ENCODE measurements at places on chromosomes 16 and 17. TPM values are rescaled to one million over a fixed set of nuclear protein-coding genes. Genes with fewer than 3 reads are reported as not detected.

DNA sequence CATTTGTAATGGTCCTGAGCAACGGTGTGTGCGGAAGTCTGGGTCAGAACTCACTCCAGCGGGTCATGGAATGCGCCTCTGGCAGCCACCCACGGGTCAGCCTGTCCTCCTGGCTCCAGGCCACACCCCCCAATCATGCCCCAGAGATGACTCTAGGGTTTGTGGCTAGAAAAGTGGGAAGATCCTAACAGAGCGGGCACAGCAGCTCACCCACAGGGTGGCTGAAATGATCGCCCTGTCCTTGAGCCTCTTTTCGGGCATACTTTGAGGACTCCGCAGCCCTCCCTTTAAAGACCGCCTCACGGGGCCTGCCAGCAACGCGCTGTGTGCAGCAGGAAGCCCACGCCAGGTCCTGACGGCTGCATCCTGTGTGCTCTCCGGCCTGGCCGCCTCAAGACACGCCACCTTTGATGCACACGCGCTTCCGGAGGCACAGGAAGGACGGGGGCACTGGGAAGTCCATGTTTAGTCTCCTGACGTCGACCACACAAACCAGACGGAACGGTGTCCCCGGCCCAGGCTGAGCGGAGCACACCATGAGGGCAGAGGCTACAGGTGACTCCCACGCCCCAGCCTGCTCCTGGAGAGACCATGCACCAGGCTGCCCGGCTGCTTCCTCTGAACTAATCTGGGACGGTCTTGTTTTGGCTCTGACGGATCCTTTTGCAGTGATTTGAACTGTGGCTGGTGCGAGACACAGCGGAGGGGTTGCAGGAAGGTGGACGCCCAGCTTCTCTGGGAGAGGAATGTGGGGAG is 92.9 kb downstream of the TBC1D16 start:
- no peak for DNase-seq

ETV4 gene
- 0.41 TPM for total RNA-seq

CRLF3 gene
- total RNA-seq, result 14.1 TPM

DNA sequence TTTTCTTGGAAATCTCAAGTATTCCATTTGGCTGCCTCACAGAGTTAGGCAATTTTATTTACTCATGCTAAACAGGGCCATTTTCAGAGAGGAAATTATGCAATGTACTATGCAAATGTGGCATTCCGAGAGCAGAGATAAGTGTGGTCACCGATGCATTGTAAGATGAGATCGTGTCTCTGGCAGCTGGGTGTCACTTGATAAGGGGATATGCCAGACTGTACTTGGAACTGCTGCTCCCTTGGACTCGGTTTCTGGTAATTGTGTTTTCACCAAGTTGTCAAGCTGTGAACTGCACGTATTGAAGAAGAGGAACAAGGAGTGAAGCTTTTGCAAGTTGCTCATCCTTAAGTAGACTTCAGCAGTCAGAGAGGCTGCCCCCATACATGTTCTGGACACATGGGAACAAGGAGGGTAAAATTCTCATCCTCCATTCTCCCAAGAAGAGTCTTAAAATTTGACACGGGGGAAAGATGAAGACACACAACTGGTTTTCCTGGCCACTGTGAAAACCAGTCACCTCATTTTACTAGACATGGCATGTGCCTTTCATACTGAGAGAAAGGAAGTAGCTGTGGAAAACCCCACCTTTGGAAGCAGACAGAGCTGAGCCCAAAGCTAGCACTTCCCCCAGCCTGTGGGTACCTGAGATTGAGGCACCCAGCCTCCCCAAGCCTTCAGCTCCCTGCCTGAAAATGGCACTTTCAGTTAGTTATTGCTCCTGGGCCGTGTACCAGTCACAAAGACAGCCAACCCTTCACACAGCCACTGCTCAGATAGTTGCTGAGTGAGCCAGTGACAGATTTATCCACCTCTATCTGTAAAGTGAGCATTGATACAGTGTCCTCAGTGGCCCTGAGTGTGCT is 150.7 kb downstream of the SOCS1 start:
- peak; percentile 97 for DNase-seq

DNA sequence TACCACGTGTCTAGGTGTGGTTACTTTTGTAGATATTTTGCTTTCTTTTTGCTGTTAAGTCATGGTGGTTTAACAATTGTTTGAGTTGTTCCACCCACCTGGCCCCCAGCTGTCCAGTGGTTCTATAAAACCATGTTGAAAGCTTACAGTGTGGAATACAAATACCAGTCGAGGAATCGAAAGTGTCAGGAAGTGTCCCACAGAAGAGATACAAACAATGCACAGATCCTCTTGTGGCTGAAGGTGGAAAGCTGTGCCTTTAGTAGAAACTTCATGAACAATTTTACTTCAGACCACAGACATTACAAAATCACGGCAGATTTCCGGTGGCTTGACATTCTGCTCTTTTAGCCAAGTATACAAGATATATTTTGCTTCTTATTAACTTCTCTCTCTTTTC is 782.4 kb upstream of the SOX9 start:
- no peak for DNase-seq

ZSCAN10 gene
- not detected for total RNA-seq

CTRL gene
- total RNA-seq, result 0.27 TPM

FZD2 gene
- 16.4 TPM for total RNA-seq

- no peak for DNase-seq
Measured at GRCh38 chr17:71488851-71489250, 632.0 kb upstream of the SOX9 start.

TP53TG3D gene
- not detected for total RNA-seq

DNA sequence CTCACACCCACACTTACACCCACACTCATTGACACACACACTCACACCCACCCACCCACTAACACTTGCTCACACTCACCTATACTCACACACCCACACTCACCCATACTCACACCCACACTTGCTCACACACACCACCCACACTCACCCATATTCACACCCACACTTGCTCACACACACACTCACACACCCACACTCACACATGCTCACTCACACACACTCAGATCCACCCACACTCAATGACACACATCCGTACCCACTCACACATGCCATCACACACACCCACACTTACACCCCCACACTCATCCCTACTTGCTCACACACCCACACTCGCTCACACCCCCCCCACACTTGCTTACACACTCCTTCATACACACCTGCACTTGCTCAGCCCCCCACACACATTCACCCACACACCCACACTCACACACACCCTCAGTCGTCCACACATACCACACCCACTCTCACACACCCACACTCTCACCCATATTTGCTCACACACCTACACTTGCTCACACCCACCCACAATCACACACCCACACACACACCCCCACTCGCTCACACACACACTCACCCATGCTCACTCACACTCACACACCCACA is 321.1 kb upstream of the N4BP1 start:
- no peak for DNase-seq

BCO1 gene
- not detected for total RNA-seq

GSG1L gene
- total RNA-seq, result not detected

DNA sequence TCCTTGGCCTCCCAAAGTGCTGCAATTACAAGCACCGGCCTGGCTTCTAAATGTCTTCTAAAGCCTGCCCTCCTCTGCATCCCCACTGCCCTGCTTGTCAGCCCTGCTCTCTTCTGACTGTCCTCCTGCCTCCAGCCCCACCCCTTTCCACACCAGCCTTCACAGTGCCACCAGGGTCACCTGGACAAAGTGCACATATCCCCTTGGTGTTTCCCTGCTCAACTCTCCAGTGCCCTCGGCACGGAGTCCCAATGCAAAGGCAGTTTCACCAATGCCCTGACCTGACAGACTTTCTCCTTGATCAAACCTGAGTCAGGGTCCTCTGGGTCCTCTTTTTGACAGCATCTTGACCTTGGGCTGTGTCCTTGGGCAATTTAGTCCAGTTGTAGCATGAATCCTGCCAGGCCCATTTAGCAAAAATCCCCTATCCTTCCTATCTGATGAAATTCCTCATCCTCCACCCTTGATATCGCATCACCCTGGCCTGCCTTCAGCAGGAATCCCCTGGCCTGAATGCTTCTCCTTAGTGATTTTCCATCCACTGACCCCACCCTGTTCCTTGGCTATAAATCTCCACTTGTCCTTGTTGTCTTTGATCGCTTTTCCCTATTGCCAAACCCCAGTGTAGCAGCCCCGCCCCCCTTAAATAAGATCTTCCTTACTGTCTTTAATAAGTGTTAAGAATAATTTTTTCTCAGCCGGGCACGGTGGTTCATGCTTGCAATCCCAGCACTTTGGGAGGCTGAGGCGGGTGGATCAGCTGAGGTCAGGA is 42.7 kb upstream of the ETV4 start:
- peak; percentile 62 for DNase-seq

FSCN2 gene
- 1.8 TPM for total RNA-seq

- no peak for DNase-seq
Measured at GRCh38 chr16:15715221-15715620, 65.2 kb downstream of the NDE1 start.

TNP2 gene
- not detected for total RNA-seq

PSMD3 gene
- total RNA-seq, result 73.5 TPM

DNA sequence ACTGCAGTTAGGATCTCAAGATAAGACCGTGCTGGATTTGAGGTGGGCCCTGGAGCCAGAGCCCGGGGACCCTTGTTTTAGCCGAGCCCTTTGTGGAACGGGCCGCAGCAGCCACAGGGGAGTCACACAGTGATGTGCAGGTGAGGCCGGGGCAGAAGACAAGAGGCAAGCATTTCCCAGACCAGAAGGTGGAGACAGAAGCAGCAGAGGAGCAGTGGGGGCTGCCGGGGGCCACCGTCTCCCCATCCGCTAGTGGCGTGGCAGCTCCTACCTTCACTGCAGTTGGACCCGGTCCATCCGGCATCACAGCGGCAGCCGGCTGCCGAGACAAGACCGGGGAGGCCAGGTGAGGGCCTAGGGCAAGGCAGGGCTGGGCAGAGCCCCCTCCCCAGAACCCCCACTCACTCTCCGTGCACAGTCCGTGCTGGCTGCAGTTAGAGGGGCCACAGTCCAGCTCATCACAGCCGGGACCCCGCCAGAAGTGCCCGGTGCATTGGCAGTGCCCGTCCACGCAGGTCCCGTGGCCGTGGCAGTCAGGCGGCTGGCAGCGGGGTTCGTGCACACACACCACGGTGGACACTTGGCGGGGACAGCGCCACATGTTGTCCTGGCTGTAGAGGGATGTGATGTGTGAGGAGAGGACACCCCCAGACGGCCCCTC is 6.0 kb downstream of the NAGPA start:
- no peak for DNase-seq

DNA sequence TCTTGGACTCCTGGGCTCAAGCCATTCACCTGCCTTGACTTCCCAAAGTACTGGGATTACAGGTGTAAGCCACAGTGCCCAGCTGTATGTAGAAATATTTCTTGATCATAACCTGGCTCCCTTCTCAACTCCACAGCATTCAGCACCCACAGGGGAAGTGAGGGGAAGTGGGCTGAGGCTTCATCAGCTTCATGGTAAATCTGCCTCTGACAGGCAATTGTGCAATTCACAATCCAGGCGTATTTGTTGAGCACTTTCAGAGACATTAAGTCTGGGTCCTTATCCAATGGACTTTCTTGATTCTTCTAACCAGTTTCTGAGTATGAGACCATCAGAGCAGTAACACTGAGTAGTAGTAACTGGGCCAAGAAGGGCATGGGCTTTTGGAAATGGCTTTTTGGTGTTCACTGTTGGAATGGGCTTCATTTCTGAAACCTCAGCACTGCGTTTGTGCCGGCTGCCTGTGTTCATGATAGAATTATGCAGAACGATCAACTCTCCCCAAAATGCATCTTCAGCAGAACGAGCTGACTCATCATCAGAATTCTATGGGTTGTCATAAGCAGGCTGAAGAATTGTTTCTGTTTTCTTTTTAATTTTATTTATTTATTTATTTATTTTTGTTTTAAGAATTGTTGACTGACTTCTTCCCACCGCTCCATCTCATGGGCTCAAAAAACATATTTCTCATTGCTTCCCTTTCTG is 28.9 kb downstream of the FAM20A start:
- DNase-seq, result peak; percentile 24

DNA sequence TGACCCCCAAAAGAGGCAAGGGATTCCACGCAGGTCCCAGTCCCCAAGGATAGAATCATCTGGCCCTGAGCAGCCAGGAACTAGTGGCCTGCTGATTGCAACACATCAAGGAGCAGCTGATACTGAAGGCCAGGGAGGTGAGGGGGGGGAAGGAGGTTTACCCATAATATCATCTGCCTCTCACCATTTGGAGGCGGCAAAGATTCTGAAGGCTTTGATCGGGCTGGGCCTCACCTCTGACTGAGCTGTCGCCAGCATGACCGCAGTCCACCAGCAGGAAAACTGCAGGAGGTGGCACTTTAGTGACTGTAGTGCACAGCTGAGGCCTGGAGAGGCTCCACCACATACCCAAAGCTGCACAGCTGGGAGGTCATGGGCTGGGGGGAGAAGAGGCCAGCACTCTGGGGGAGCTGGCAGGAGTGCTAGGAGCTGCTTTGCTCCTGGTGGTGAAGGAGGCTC is 20.5 kb upstream of the ITGA3 start:
- DNase-seq, result no peak

- DNase-seq, result peak; percentile 91
Measured at GRCh38 chr17:69672924-69673323, 258.4 kb downstream of the MAP2K6 start.

- no peak for DNase-seq
Measured at GRCh38 chr17:77601054-77601979, 357.2 kb upstream of the TNRC6C start.

- peak; percentile 46 for DNase-seq
Measured at GRCh38 chr17:61232871-61233270, 166.8 kb upstream of the TBX2 start.

MT1G gene
- total RNA-seq, result not detected

DNA sequence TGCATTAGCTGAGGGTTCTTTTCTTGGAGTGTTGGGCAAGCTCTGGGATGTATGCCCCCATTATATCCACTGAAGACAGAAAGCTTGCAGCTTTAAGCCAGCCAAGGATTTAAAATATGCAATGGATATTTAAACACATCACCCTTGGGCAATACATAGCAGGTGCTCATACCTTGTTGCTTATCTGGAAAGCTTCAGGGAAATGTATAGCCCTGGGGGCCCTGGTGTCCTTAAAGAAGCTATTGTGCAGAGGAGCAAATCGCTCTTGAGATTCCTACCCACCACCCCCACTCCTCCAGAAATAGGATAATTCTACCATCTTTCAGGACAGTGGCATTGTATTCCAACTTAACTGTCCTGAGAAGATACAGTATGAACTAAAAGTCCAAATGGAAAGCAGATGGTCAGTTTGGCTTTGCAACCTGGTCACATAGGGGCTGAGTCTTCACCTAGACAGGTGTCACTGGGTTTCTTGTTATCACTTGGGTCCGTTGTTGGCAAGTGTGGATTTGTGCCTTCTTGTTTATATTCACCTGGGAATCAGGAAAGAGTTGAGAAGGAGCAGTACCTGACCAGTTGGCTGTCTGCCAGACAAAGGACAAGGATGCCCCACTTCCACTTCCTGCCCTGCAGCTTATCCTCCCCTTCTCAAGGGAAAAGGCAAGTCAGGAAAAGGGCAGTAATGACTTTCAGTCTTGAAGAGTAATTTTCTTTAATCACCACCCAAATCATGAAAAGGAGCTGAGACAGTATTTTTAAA is 3.4 kb downstream of the ANKRD40CL start:
- no peak for DNase-seq

DNA sequence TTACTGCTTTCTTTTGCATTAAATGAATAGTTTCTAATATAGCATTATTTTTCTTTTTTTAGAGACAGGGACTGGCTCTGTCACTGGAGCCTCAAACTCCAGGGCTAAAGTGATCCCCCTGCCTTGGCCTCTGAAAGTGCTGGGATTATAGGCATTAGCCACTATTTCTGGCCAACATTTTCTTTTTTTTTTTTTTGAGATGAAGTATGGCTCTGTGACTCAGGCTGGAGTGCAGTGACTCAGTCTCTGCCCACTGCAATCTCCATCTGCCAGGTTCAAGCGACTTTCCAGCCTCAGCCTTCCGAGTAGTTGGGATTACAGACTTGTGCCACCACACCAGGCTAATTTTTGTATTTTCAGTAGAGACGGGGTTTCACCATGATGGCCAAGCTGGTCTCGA is 2.0 kb upstream of the DUXB start:
- DNase-seq, result peak; percentile 22

CAPNS2 gene
- total RNA-seq, result 1.7 TPM
